ENCODE measurements at places on chromosomes 4 and X.

DNA sequence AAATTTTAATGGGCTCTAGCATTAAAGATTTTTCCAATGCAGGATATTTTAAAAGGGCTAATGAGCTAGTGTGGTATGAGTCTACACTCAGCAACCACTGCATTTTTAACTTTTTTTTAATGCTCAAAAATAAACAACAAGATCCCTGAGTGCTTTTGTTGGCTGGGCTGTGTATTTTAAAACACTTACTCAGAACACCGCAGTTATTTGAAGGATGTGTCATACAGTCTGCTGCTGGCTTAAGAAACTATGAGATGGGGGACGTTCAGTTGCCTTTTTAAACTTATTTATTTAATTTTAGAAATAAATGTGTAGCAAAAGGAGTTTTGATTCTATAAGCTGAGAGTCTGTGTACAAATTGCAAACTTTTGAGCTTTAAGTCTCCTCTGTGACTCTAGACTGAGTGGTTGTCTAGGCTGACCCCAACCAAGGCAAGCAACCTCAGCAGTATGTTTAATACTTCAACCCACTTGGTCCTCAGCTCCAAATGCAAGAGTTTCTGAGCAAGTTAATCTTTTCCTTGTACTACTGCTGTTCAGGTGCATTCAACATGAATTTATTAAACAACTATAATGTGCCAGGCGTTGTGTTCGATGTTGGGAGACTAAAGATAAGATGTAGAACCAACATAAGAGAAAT, 278.6 kb upstream of the DIPK2B start:
- no peaks in the 10 kb centered on the region for H3K36me3 ChIP-seq
- H3K4me3 ChIP-seq = no peak overlapping the region
- H3K27me3 ChIP-seq = no peaks in the 10 kb centered on the region
- H3K27ac ChIP-seq = no peak overlapping the region
- DNase-seq = no peak
- no peaks in the 10 kb centered on the region for H3K4me1 ChIP-seq

- H3K36me3 ChIP-seq = no peaks in the 10 kb centered on the region
- H3K4me1 ChIP-seq = no peaks in the 10 kb centered on the region
- H3K27ac ChIP-seq = no peak overlapping the region
- H3K4me3 ChIP-seq = no peak overlapping the region
- no peaks in the 10 kb centered on the region for H3K27me3 ChIP-seq
- DNase-seq = no peak
These were observed 102.6 kb downstream of the FSTL5 start for GRCh38 chr4:162061214-162061613.

GRCh38 chr4:110705440-110705782, 82.5 kb upstream of the PITX2 start:
- H3K36me3 ChIP-seq = no peaks in the 10 kb centered on the region
- no peaks in the 10 kb centered on the region for H3K27me3 ChIP-seq
- no peak for DNase-seq

DNA sequence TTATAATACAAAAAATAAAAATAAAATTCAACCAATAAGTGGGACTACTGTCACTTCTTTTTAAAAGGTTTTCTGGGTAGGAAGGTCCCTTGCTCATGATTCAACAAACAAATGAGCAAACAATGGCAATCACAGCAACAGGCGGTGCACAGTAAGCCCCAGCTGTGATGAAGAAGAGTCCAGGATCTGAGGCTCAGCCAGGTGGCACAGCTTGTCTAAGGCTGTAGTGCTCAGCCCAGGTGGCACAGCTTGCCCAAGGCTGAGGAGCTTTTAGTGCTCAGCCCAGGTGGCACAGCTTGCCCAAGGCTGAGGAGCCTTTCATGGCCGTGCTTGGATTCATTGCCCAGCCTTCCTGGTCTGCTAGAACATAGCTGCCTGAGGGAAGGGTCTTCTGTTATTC, 75.0 kb downstream of the ZFYVE28 start:
- no peaks in the 10 kb centered on the region for H3K36me3 ChIP-seq
- no peak overlapping the region for H3K4me3 ChIP-seq
- no peak for DNase-seq
- H3K27ac ChIP-seq = no peak overlapping the region

DNA sequence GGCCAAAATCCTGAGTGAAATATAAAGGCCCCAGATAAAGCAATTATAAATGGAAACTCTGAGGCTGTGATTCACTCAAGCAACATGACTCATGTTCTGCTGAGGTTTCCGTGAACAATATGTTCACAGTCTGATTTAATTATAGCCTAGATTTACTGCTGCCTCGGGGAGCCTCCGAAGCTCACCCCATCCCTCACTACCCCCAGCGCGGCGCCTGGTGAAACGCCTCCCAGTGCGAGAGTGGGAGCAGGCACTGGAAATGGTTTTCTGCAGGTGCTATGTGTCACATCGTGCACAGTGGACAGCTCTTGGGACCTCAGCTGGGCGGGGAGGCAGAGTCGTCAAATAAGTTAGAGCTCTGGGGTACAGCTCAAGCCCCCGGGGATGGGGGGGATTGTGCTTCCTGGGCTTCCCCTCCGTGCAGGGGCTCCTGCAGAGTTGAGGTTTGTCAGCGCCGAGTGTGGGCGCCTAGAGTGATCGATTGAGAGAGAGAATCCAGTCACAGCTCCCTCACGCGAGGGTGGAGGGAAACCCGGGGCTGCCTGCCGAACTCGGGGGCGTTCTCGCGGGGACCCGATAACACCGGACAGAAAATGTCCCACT, 110.6 kb downstream of the PHKA2 start:
- no peak overlapping the region for H3K4me3 ChIP-seq
- no peak overlapping the region for H3K27ac ChIP-seq
- no peaks in the 10 kb centered on the region for H3K4me1 ChIP-seq
- H3K27me3 ChIP-seq = no peaks in the 10 kb centered on the region
- no peak for DNase-seq

All from endothelial cell (in vitro differentiated cells).